ENCODE measurements at places on chromosomes 13 and 19.

- DNase-seq, result no peak
Observed at GRCh38 chr13:101343128-101343787, 73.0 kb downstream of the NALCN start.

DNA sequence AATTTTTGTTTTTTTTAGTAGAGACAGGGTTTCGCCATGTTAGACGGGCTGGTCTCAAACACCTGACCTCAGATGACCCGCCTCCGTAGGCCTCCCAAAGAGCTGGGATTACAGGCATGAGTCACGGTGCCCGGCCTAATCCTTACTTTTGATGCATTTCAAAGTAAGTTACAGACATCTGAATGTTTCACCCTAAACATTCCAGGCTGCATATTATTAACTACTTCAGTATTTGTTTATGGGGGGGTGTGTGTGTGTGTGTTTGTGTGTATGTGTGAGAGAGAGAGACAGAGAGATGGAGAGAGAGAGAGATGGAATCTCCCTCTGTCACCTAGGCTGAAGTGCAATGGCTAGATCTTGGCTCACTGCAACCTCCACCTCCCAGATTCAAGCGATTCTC, 13.1 kb downstream of the SULT2B1 start:
- DNase-seq, result no peak

GRCh38 chr13:41827507-41828213, 133.2 kb downstream of the VWA8 start:
- DNase-seq, result no peak

- no peak for DNase-seq
Observed at GRCh38 chr19:2254064-2254872, 1.9 kb downstream of the JSRP1 start.
